Tongue (tissue), 3 donors: ENCODE measurements at places on chromosomes 4 and X. TPM values are rescaled to one million over a fixed set of nuclear protein-coding genes. Genes with fewer than 3 reads are reported as not detected.

Gene CFI
- total RNA-seq = 11.8 TPM

Gene BEND4
- total RNA-seq = 0.21 TPM

Gene TEC
- total RNA-seq = 3.2 TPM

Gene ARHGEF6
- total RNA-seq = 22.7 TPM
